GM20000 (cell line): ENCODE measurements at places on chromosomes 12 and 14.

DNA sequence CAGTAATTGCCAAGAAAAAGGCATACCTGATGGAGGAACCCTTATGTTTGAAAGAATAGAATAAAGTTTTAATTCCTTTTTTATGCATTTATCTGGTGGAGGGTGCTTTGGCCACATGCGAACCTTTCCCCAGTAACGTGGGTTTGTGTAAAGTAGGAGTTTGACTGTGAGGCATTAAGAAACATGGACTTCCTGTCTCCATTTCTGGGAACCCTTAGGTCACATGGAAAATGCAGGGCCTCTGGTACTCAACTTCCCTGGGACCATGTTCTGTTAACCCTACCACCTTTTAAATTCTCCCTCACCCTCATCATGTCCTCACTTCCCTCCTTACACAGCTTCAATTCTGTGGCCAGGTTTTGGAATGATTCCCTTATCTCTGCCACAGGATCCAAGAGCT is 80.3 kb downstream of the PPM1A start:
- no peak for DNase-seq

DNA sequence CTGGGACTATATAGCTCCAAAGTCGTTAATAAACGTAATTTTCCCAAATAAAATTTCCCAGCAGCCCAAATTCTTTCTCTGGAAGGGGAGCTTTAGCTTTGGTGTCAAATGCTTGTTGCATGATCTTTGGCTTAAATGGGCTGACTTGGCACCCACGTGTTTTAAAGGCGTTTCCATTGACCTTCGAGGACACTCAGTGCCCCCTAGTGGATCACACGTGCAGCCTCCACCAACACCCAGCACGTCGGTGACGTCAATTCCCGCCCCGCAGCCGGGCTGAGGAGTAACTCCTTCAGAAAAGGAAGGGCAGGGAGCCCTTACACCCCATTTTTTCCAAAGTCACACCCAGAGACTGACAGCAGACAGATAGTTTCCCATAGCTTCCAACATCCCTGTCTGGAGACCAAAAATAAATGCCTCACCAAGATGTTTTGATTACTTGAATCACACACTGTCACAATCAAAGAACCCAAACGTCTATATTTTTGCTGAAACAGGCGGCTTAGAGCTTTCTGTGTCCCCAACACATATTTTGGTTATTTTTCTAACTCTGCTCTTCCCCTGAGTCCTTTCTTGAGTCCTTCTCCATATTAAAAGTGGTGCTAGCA is 707.9 kb downstream of the AACS start:
- DNase-seq: peak; percentile 32

GRCh38 chr12:14884458-14884878 is 1.2 kb downstream of the MGP start:
- DNase-seq: peak; percentile 26

- DNase-seq: no peak
Measured at GRCh38 chr12:80485222-80485987, 41.4 kb downstream of the PTPRQ start.

- peak; percentile 8 for DNase-seq
Measured at GRCh38 chr14:83300476-83301064, 1766.9 kb upstream of the SEL1L start.

DNA sequence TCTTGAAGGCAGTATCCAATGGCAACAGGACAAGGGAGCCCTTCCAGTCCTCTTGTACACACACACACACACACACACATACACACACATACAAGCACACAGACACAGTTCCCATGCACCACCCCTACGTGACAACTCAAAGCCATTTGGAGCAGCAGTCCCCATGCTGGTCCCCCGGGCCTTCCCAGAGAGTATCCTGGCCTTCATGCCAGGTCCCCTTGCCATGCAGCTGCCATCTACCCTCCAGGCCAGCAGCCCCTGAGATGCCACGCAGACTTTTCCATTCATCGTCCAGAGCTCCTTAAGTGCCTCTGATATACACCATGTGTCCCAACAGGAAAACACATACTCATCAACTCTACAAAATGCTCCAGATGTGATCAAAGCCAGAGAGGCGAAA is 159.5 kb downstream of the ANO2 start:
- DNase-seq: no peak

- DNase-seq: no peak
Measured at GRCh38 chr12:114746297-114747011, 62.5 kb upstream of the TBX3 start.

DNA sequence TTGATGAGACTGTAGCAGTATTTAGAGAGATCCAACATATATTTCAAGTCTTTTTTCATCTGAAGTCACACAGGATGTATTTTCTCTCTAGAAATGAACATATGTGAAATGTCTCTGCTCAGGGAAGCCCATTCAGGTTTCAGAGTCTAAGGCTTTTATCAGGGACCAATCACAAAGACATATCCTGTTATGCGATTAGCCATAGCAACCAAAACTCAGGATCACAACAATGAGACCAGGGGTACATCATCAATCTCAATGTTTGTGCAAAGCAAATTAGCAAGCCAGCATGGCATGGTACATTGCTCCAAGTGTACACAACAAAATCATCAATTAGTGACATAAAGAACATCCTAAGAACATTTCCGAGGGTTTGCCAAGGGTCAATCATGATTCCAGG is 99.2 kb upstream of the AMN1 start:
- DNase-seq: no peak

GRCh38 chr12:104799458-104799857 is 158.6 kb downstream of the SLC41A2 start:
- DNase-seq: no peak

DNA sequence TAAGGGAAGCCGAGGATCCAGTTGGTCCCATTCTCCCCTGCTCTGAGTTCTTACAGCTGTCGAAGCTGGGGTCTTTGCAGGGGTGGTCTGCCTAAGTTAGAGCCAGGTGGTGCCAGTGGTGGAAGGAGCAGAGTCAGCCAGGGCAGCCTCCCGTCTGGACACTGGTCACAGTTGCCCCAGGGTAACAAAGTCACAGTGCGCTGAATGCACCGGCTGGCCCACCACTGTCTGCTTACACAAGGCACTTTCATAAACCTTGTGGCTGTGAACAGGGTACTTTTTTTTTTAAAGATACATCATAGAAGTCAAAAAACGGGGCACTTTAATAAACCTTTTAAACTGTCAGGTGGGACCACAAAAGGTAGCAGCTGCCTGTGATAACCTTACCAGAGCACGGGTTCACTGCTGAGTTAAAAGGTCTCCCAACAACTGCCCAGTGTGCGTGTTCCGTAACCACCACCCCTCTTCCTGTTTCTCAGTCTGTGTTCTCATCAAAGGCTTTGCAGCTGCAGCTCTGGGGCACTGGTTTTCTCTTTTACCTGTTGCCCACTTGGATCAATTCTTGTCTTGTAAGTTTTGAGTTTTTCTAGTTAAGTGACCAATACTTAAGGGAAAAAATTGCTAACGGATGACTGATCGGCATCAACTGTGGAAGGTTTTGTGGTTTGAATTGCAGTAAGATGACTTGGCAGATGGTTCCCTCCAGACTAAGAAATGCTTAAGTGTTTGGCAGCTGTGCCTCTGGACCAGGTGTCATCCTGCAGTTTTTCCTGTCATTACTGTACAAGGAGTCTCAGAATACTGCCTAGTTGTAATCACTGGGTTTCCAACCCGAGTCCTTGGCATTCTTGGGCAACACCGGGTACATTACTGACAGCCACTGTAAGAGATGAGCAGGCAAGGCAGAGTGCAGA is 55.9 kb downstream of the DYNC1H1 start:
- no peak for DNase-seq

DNA sequence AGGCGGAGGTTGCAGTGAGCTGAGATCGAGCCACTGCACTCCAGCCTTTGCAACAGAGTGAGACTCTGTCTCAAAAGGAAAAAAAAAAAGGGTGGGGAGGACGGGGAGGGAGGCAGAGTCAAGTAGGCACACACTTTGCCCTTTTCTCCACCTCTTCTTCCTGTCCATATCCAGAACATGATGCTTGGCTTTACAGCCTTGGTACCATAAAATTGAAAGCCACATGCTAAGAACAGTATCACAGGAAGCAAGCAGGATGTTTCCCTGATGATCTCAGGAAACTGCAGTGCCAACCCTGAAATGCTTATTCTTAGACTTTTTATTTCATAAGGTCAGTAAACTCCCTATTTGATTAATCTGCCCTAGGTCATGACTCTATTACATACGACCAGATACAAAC is 32.5 kb upstream of the YAF2 start:
- no peak for DNase-seq

DNA sequence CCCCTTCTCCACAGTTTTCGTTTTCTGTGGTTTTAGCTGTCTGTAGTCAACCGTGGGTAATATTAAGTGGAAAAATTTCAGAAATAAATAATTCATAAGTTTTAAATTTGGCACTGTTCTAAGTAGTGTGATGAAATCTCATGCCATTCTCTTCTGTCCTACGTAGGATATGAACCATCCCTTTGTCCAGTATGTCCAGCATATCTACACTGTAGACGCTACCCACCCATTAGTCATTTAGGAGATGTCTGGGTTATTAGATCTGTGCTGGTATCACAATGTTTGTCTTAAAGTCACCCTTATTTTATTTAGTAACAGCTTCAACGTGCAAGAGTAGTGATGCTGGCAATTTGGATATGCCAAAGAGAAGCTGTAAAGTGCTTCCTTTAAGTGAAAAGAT is 44.7 kb downstream of the ATF7IP start:
- no peak for DNase-seq
